ENCODE measurements at places on chromosomes 5 and 9.

DNA sequence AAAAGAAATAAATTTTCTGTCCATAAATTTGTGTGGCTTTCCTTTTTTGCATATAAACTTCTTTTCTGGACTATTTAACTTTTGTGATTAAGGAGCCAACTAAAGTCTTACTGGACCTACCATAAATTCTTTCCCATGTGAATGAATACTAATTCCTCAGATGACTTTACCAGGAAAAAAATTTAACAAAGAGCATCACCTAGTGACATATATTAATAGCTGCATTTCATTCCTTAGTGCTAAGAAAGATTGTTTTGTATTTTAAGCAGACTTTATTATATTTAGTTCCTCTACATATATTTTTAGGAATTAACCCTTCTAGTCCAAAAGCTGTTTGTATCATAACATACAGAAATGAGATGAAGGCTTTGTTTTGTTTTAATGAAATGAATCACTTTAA lies 64.4 kb downstream of the C9orf85 start:
- DNase-seq = no peak

DNA sequence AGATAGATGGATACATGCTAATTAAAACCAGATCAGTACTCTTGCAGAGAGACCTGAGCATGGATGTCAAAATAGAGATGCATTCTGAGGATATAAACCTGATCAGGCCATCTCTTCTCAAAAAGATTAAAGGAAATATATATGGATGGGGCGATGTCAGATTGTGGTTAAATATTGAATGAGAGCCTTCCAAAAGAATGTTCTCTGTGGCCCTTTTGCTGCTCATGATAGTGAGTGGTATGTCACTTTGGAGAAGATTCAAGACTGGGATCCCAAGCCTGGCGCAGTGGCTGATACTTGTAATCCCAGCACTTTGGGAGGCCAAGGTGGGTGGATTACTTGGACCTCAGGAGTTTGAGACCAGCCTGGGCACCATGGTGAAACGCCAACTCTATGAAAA lies 20.5 kb downstream of the ZNF131 start:
- no peak for DNase-seq

GRCh38 chr5:7822449-7822848 lies 28.5 kb downstream of the CFAP90 start:
- DNase-seq = no peak

DNA sequence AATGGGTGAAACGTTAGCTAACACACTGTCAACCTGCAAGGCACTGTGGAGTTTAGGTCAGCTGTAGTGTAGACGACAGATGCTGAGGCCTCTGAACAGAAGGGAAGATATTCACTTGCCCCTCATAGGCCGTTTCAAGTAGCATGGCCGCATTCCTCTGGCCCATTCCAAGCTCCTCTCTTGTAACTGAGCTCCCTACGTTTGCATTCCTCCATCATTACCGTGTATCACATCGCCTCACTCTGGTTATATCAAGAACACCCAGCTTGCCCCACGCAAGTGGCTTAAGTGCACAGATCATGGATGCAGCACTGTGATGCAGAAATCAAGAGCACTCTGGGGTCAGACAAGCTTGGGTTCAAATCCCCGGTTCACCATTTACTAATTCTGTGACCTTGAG lies 43.3 kb downstream of the PRELID2 start:
- DNase-seq = no peak

- DNase-seq = no peak
Measured at GRCh38 chr5:180395540-180396274, 42.6 kb upstream of the GFPT2 start.

DNA sequence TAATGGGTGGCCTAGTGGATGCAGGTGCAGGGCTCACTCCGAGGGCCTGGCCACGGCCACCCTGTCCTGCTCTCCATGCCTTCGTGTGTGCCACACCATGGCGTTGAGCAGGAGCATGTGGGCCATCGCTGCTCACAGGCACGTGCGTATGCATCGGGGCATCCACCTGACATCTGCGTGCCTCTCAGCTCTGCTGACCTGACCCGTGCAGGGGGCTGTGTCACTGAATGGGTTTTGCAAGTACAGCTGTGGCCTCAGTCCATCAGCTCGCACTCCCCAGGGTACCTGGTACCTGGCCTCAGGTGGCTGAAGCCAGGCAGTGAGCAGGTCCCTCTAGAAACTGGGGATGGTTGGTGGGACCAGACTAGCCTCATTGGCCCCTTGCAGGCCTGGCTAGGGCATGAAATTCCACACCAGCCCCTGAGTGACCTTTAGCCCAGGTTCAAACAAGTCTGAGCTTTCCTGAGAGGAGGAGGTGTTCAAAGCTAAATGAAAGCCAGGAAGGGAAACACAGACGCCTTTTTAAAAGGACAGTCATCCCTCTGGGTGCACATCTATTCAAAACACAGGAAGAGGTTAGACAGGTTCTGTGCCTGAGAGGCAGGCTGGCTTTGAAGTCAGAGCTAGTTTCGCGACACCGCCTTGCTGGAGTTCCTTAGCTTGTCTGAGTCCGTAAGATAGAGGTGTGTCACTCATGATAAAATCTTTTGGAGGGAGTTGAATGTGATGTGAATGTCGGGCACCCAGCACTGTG lies 74.0 kb downstream of the MACROH2A1 start:
- no peak for DNase-seq

DNA sequence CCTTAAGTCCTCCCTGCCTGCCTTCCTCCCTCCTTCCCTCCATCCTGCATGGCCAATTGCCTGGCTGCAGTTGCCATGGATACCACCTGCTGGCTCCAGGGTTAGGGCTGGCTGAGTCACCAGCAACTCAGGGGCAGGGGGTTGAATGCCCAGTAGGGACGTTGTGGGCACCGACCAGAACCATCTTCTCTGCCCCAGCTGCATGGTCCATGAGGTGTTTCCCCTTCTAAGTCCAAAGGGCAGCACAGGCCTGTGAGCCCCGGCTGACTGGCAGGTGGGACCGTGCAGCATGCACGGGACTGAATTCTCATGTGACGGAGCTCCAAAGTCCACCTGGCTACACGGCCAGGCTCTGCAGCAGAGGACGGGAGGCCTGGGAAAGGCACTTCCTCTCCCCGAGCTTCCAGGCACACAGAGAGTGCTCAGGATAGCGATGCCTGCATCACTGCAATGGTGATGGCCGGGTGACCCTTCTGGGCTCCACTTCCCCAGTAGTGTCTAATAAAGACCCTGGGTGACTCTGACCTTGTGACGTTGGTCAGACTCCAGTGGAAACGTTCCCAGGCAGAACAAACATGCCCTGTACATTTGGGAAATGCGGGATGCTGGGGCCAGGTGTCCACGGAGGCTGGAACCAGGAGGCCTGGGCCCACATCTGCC lies 5.7 kb downstream of the ASS1 start:
- DNase-seq = no peak

DNA sequence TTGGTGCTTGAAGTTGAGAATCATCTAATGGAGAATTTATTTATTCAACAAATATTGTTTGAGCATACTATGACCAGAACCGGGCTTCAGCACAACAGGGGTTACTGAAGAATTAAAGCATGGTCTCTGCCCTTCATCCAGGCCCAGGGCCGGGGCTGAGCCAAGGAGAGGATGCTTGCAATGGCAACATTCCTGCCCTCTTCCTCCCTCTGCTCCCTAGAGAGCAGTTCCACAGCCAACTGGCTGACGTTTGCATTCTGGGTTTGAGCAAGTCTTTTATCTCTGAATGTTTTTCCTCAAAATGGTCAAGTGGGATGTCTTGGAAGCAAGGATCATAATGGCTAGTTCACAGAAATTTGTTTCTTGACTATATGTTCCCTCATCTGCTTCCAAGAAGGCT lies 80.7 kb downstream of the GLDC start:
- DNase-seq = peak; percentile 33

GRCh38 chr5:180785121-180785781 lies 17.4 kb downstream of the MGAT1 start:
- DNase-seq = peak; percentile 80

GRCh38 chr5:118556792-118557191 lies 431.6 kb downstream of the DTWD2 start:
- no peak for DNase-seq

GRCh38 chr5:127447827-127448226 lies 69.6 kb upstream of the PRRC1 start:
- DNase-seq = peak; percentile 56

DNA sequence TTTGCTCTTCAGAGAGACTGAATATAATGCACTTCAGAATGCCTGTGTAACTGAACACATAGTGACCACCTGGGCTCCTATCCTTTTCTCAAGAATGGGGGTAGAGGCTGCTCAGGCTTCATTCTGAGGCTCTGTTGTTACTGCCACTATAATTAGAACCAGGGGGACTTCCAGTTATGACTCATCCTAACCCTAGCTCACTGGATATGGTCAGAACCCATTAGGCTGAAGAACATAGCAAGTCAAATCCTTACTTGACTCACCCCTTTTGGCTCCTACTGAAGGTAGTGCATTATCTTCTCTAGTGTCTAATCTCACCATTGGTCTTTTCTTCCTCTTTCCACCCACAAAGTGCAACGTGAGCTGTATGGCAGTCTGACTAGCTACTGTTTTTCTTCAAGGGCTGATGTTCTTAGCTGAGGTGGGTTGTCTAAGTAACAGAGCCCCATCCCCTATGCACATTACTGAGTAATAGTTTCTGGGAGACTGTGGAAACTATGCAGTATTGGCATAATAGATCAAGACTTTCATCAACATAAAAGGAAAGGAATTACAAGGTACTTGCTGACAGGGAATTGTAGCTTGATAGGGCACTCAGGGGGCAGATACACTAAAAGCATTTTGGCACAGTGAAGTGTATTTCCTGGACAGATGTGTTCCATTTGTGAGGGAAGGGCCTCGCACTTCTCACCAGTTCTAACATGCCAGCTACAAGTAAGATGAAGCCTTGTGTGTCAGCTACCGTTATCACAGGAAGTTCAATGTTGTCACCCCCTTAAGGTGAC lies 431.0 kb upstream of the MEF2C start:
- DNase-seq = peak; percentile 63

DNA sequence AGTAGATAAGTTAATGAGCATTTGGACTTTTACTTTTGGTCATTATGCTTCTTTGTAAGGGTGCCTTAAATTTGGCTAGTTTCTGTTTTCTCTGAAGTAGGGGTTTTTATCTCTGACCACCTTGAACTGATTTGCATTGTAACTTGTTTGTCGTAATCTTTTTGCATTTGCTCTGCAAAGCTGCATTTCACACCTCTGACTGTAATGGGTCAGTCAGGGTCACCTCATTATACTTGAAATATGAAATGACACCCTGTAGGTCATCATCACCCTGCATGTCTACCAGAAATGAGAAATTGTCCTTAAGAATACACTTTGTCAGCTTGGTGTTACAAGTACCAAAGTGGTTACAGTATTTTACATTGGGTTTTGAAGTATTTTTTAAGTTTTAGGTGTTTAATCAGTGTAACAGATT lies 74.0 kb downstream of the KCNN2 start:
- DNase-seq = no peak

DNA sequence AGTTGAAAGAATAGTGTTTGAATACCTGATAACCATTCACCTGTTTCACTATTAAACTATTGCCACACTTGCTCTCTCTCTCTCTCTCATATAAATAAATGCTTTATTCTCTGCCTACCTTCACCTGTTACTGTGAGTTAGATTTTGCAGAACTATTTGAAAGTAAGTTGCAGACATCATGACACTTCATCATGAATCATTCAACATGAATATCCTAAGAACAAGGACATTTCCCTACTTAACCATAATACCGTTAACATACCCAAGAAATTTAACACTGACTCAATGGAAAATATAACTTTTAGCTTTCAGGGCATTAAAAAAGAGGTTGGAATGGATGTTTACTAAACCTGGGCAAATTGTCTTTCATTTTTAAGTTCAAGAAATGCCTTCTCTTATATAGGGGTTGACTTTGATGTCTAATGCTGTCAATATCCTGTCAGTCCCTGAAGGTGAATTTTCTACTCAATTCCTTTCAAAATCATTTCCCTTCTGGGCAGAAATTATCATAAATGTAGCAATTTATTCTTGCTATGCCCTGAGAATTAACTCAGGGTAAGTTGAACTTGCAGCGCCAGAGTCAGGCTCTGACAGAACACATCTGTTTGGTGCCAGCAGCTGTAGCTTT lies 582.6 kb upstream of the TLE4 start:
- peak; percentile 25 for DNase-seq

DNA sequence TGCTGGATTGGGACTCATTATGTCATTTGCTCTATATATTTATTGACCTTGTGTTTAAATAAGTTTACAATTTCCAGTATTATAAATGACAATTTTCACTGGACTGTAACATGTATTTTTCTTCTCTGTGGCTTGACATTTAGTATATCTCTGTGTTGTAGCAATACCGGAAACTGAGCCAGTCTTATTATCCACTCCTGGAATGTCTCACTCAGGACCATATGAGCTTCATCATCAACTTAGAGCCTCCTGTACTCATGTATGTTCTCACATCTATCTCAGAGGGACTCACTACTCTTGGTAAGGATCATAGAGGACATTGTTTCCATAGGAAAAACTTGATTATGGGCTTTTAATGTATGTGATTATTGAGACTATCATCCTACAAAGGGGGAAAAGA lies 66.5 kb upstream of the TLX3 start:
- DNase-seq = no peak

DNA sequence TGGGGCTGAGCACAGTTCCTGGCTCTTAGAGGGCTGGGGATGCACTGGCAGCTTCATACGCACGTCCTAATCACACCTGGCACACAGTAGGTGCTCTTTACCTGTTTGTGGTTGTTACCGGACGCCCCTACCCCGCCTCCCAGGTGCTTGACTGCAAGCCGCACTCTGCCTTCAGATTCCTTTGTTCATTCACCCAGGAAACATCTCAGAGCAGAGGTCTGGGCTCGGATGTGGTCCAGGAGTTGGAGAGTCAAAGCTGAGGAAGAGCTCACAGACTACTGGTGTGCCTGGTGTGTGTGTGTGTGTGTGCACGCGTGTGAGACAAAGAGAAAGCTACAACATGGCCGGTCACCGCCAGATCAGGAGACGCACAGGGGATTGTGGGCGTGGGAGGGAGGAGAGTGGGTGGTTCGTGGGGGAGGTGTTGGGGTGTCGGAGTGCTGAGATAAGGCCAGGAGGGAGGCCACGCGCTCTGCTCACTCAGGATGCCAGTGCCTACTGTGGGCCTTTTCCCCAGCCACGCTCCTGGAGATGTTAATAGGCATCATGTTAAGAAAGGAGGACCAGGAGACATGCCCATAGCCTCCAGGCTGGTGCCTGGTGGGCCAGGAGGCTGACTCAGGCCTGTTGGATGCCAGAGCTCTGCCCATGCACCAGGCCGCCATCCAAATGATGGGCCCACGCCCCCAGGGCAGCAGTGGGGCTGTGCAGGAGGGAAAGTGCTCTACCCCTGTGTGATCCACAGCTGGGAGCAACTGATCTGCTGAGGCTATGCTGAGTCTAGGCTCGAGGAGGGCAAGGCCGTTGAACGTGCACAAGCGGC lies 39.9 kb downstream of the CRB2 start:
- no peak for DNase-seq

- no peak for DNase-seq
Measured at GRCh38 chr5:80037366-80037765, 2.2 kb downstream of the THBS4 start.

DNA sequence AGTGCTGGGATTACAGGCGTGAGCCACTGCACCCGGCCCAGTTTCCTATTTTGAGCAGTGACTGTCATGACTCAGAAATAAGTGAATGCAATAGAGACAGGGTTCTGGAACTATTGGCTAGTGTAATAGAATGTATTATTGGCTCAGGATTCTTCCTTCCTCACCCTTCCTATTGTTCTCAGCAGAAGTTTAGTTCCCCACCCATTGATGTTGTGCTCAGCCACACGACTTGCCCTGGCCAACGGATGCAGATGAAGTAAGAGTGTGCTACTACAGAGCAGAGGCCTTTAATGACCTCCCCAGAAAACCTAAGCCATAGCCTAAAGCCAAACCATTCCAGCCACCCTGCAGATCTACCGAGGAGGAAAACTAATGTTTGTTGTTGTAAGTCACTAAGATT lies 287.9 kb downstream of the AGTPBP1 start:
- no peak for DNase-seq
